ENCODE measurements at places on chromosomes 5 and 9. TPM values are rescaled to one million over a fixed set of nuclear protein-coding genes. Genes with fewer than 3 reads are reported as not detected.

LRRC70 gene
- 1.4 TPM for total RNA-seq

LHX3 gene
- not detected for total RNA-seq

DNA sequence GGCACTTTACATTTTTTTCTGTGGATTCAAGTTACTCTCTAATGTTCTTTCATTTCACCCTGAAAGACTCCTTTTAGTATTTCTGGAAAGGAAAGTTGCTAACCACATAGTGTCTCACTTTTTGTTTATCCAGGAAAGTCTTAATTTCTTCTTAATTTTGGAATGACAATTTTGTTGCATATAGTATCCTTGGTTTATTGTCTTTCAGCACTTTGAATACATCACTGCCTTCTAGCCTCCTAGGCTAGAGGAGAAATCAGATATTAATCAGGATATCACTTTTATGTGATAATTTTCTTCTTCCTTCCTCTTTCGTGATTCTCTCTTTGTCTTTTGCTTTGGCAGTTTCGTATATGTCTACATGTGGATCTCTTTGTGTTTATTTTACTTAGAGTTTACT lies 11.4 kb downstream of the ADGRV1 start:
- DNase-seq = no peak

AFAP1L1 gene
- 48.9 TPM for total RNA-seq

GRCh38 chr9:18456624-18457237 lies 17.2 kb upstream of the ADAMTSL1 start:
- no peak for DNase-seq

OLFM1 gene
- total RNA-seq = 12.5 TPM

GRCh38 chr5:80930940-80931339 lies 29.2 kb upstream of the RASGRF2 start:
- DNase-seq = no peak

TLX3 gene
- not detected for total RNA-seq

DNA sequence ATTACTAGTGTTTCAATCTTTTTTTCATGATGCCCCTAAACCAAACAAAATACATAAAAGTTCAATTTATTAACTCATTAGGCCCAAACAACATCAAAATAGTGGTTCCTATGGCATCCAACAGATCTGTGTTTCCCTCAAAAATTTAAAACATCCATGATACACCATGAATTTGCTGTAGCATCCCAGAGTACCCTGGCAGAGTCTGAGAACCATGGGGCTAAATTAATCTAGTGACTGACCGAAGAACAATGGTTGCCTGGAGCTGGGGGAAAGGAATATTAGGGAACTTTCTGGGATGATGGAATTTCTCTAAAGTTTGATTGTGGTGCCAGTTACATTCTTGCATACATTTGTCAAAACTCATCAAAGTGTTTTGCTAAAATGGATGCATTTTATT lies 79.5 kb upstream of the TRIO start:
- no peak for DNase-seq

DNA sequence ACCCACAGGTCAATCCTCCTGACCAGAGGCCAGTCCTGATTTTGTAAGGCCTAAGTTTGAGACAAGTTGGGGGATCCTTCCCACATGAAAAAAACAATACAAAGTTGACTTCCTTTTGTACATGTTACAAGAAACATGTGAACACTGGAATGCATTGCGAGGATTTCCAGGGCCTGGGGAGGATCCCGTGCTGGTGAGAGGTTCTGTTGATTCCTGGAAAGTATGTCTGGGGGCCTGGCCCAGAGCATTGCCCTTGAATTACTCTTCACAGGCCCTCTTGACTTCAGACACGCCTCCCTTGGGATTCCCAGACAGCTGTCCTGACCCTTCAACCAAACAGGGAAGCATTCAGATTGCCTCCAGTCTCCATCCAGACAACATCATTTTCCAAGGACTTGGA lies 234.2 kb upstream of the IRX2 start:
- no peak for DNase-seq

GRCh38 chr9:108913391-108913790 lies 20.5 kb downstream of the ELP1 start:
- DNase-seq = no peak

ARHGEF28 gene
- total RNA-seq = 3.5 TPM

DNA sequence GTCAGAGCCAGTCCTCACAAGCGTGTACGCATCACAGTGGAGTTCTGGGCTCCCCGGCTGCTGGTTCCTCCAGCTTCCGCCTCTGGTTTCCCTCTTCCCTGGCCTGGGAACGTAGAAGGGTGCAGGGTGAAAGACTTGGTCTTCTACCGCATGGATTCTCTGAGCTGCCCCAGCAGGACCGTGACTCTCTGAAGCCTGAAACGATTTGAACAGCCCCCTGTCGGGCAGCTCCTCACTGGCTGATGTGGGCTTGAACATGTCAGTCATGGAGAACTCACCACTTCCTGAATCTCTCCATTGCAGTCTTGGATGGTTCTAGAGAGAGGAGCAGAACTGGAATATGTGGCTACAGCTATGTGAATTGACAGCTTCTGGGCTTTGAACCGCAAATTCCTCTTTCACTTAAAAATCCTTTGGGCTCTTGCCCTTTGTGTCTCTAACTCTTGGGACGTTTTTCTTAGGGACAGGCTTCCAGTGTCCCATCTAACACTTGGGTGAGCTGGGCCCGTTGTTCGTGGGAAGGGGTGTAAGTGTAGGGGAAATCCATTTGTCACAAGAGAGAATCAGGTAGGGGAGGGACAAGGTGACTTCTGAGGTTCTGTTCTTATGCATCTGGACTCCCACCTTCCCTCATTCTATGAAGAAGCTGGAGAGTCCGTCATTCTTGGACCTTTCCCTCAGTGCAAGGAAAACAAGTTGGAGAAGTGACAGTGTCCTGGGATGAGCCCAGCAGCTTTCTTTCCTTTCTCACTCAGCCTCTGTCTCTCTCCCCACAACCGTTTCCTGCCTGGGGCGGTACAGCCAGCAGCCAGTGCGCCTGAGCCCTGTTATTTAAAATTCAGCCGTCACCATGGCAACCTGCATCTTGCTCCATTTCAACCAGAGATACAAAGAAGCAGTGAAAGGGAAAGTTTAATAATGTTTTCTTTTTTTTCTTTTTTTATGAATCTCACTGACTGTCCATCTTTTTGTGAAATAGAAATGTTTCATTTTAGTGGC lies 84.7 kb downstream of the PTTG1 start:
- peak; percentile 49 for DNase-seq

DNA sequence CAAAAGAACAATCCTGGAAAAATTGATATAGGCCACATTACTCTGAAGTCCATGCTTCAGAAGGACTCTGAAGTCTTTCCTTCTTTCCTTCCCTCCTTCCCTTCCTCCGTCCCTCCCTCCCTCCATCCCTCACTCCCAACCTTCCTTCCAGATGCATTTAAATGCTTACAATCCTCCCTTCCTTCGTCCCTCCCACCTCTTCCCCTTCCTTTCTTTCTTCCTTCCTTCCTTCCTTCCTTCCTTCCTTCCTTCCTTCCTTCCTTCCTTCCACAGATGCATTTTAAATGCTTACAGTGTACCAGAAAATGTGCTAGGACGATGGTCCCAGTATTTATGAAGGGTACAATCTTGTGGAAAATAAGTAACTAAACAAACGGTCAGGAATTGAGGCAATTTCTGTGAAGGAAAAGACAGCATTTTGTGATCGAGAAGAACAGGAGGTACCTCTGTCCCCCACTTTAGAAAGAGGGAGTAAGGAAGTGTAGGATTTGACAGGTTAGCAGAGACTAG lies 181.3 kb upstream of the TUT7 start:
- DNase-seq = no peak

CAMK2A gene
- 16.6 TPM for total RNA-seq

FOXD4L5 gene
- total RNA-seq = not detected

GRCh38 chr9:126869368-126869767 lies 8.9 kb downstream of the ZBTB34 start:
- no peak for DNase-seq

DNA sequence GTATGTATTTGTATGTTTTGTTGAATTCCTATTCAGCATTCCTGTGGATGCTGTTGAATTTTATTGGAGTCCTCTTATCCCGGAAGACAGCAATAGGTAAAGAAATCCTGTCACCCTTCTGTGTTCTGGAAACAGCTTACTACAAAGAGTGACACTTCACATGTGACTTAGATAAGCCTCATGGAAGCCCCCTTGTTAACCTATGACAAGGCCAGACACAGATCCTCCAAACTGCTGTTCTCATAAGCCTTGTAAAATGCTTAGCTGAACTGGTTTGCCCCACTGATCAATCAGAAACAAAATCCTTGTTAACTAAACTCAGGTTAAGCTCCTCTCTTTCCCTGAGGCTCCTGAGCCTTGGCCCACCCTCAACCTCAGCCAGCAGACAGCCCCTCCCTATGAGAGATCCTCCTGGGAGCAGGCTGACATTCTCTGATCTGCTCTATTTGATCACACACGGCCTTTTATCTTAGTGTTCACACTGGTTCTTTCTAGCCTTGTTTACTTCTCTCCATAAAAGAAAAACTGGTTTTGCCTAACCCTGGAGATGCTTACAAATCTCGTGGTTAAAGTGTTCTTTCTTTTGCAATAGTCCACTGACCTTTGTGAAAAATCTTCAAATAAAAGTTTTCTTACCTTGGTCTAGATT lies 29.4 kb upstream of the ATP6V1G1 start:
- DNase-seq = no peak

GRCh38 chr5:82591021-82591515 lies 312.9 kb upstream of the RPS23 start:
- no peak for DNase-seq

GRCh38 chr5:117955831-117956230 lies 1032.5 kb downstream of the DTWD2 start:
- no peak for DNase-seq

DNA sequence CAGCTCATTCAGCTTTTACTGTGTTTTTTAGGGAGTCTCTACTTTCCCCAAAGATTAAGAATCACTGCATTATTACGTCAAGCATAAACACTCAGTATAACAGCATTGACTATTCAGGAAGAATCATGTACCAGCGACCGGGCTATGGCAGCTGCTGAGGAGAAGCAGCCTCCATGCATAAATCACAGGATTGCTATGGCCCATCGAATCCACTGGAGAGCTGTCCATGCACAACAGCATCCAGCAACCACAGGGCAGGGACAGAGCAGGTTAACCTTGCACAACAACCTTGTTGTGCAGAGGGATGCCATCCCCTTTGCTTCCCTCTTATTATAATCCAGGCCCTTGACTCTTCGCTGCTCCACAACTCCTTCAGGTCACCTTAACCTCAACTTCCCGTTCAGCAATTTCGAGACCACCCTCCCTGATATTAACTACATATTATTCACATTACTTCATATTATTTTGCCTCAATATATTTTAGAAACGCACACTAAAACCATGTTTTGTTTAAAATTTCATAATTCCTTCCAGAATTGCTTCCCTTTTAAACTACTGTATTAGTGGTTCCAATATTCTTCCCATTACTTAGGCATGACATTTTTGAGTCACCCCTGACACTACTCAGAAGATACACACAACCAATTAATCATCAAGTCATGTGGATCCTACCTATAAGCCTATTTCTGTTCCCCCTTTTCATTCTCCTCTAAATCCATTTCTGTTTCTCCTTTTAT lies 991 bp downstream of the IARS1 start:
- DNase-seq = no peak

CENPH gene
- 3.5 TPM for total RNA-seq

DNA sequence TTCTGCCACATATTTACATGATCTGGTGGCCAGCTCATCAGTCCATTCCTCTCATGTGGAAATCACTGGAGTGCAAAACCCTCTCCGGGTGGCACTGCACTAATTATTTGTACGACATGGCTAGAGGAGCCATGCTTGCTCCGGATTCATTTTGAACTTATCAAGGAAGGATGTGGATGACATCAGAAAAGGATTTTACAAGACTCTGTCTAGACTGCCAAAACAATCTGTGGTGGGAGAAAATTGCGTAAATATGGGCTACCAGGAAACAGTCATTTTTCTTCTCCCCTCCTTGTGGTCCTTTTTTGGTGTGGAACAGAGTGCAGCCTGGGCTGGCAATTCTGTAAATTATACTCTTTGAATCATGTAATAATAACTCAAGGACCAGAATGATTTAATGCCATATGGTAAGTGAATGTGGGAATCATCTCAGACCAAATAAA lies 123.4 kb upstream of the IFNE start:
- no peak for DNase-seq

- DNase-seq = peak; percentile 78
Measured at GRCh38 chr5:59810041-59810440, 83.5 kb downstream of the PDE4D start.

DNA sequence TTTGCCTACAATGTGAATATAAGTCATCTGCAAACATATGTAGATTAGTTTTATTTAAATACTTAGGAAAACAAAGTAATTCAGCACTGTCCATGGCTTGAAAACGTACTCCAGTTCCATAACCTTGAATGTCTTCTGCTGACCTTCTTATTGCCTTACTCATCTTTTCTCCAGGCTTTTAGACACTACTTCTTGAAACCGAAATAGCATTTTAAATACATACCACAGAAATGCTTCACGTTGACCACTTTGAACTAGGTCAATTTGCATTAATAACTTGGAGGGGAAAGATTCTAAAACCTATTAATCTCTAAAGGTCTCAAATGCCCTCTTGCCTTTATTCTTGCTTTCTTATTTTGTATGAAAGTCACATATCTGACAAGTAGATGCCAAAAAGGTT lies 995.4 kb upstream of the ACO1 start:
- DNase-seq = no peak

GRCh38 chr5:132082329-132083023 lies 8.9 kb downstream of the CSF2 start:
- no peak for DNase-seq
